ENCODE measurements at places on chromosomes 6 and 20.
A peak's percentile ranks its signal among the peaks of the same experiment; 100 is the strongest.

GRCh38 chr6:31049518-31049917 lies 39.2 kb downstream of the MUC22 start:
- DNase-seq, result no peak

DNA sequence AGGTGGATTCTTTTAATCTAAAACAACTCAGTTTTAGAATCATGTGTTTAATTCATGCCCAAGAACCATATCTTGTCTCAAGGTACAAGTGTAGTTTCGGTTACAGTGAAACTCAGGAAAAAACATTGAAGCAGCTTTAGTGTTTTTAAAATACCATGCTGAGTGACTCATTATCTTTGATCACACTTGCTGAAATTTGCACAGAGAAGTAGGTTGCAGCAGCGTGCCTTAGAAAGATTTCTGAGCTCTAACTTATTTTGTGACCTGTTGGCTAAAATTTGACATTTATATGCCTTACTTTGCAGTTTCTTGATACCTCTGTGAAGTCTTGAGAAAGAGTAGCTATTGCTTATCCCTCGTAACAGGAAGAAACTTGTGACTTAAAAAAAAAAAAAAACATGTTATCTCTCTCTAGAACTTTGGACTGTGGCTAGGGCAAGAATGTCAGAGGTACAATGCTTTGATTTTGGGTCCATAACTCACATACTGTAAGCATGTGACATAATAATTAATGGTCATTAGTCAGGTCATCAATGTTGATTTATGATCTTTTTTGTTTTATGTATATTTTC lies 34.5 kb upstream of the FUCA2 start:
- DNase-seq, result no peak

DNA sequence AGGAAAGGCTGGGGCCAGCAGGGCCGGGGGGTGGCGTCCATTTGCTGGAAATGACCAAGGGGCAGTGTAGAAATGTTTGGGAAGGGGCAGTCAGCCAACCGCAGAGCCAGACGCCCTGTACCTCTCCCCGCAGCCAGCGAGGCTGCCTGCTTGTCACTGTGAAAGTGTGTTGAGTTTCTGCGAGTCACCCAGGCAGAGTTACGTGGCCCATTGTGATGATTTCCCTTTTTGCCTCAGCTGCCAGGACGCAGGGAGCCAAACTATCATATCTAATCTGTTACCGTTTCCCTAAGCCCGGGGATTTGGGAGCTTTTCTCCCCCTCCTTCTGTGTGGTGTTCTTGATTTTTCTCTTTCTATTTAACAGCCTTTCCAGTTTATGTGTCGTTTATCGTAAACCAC lies 67.9 kb upstream of the STX16 start:
- no peak for DNase-seq

- no peak for DNase-seq
Measured at GRCh38 chr6:14401246-14401645, 283.7 kb downstream of the CD83 start.

- peak; percentile 92 for DNase-seq
Measured at GRCh38 chr6:30686009-30686907, at the start of gene PPP1R18. PPP1R18 (minus strand) TSS chr6:30686645; CDS start chr6:30686018, 627 bp downstream.

Measured in right lobe of liver (tissue), 6 donors.